Daoy (cell line): ENCODE measurements at places on chromosomes 12 and 14. TPM values are rescaled to one million over a fixed set of nuclear protein-coding genes. Genes with fewer than 3 reads are reported as not detected.

The LMNTD1 gene
- total RNA-seq = 0.57 TPM in 1 of 2 replicates, not detected in the other

The CCDC38 gene
- 0.06 TPM in 1 of 2 replicates, not detected in the other for total RNA-seq

The DENND5B gene
- 13.2 and 18.1 TPM in 2 replicates for total RNA-seq

The KRT74 gene
- total RNA-seq = not detected in 2 replicates

The KRT86 gene
- total RNA-seq = 0.40 and 0.65 TPM in 2 replicates

The LRP1-AS gene
- total RNA-seq = not detected in 2 replicates

The TAS2R8 gene
- not detected in 2 replicates for total RNA-seq

The TAS2R50 gene
- 0.34 TPM in 1 of 2 replicates, not detected in the other for total RNA-seq

The FAM186B gene
- 0.17 and 0.30 TPM in 2 replicates for total RNA-seq

The KLRC3 gene
- total RNA-seq = not detected in 2 replicates

The SERPINA12 gene
- not detected in 2 replicates for total RNA-seq

The RNU7-1 gene
- not detected in 2 replicates for total RNA-seq

The VRTN gene
- not detected in 2 replicates for total RNA-seq

The RNF212B gene
- not detected in 2 replicates for total RNA-seq

The SLC25A47 gene
- total RNA-seq = not detected in 2 replicates

The NPFF gene
- not detected in 2 replicates for total RNA-seq

The OR4E2 gene
- not detected in 2 replicates for total RNA-seq

The HOXC5 gene
- total RNA-seq = 0.12 and 1.9 TPM in 2 replicates
